ENCODE measurements at places on chromosomes 6 and 20.

- peaks cover 32% of the 10 kb centered on the region for H3K27me3 ChIP-seq
- H3K4me1 ChIP-seq: no peaks in the 10 kb centered on the region
- H3K36me3 ChIP-seq: no peaks in the 10 kb centered on the region
- no peak for DNase-seq
- no peak overlapping the region for H3K27ac ChIP-seq
Measured at GRCh38 chr6:15714658-15715057, 51.8 kb upstream of the DTNBP1 start.

DNA sequence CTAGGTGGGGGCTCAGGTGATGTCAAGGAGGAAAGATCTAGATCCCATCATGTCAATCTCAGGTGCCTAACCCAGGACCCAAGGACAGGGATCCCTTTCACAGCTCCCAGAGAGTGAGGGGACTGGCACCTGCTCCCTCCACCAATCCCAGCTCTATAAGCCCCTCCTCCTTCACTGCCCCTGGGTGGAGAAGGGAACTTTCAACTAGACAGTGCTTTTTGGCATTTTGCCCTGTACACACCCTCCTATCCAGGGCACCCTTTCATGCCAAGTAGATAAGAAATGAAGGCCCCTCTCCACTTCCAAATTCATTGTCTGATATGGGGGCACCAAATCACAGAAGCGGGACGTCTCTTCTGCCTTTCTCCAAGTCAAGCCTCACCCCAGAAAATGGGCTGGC is 61.6 kb downstream of the MDGA1 start:
- H3K36me3 ChIP-seq: no peaks in the 10 kb centered on the region
- H3K27ac ChIP-seq: no peak overlapping the region
- DNase-seq: no peak

DNA sequence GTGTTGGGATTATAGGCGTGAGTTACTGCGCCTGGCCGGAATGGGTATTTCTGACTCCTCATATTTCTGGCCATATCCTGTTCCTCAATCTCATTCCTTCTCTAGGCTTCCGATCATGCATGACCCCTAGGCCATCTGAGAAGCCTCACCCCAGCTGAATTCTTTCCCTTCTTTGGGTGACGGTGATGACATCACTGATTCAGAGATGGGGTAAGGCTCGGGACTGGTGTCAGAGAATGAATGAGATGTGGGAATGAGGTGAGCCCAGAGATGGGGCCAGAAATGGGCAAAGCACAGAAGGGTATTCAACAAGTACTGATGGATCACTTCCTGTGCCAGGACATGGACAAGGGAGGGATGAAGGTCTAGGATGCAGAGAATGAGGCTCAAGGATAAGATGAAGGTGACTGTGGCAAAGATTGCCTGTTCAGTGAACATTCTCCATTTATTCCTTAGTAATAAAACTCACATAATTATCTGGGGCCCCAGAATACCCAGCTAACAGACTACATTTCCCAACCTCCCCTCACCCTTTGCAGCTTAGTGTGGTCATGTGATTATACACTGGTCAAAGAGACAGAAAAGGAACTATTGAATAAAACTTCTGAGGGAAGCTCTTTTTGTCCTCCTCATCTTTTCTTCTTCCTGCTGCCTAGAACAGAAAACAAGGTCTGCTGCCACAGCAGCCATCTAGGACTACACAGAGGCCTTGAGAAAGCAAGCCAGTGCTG is 39.6 kb downstream of the KIAA0319 start:
- no peak overlapping the region for H3K27ac ChIP-seq
- DNase-seq: no peak

- no peaks in the 10 kb centered on the region for H3K36me3 ChIP-seq
- no peak for DNase-seq
- H3K4me1 ChIP-seq: peaks cover 21% of the 10 kb centered on the region
- H3K27me3 ChIP-seq: no peaks in the 10 kb centered on the region
Measured at GRCh38 chr6:24882835-24883555, 52.8 kb downstream of the RIPOR2 start.

DNA sequence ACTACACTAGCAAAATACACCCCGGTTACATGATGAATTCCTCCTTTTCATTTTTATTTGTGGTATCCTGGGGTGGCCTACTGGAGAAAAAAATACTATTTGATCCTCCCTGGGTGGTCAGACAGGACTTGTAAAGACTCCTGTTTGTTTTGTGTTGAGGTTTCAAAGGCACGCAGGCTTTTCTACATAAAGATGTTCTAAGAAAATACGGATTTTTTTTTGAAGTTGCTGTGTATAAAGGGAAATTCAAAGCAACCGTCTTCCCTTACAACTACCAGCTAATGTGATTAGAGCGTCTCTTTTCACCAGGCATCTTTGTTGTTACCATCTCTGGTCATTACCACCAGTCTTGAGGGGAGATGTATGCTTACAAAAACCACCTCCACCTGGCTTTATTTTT is 187.1 kb downstream of the SOX4 start:
- H3K27me3 ChIP-seq: no peaks in the 10 kb centered on the region
- no peaks in the 10 kb centered on the region for H3K36me3 ChIP-seq
- H3K4me1 ChIP-seq: no peaks in the 10 kb centered on the region
- H3K4me3 ChIP-seq: no peak overlapping the region
- DNase-seq: no peak
- no peak overlapping the region for H3K27ac ChIP-seq

DNA sequence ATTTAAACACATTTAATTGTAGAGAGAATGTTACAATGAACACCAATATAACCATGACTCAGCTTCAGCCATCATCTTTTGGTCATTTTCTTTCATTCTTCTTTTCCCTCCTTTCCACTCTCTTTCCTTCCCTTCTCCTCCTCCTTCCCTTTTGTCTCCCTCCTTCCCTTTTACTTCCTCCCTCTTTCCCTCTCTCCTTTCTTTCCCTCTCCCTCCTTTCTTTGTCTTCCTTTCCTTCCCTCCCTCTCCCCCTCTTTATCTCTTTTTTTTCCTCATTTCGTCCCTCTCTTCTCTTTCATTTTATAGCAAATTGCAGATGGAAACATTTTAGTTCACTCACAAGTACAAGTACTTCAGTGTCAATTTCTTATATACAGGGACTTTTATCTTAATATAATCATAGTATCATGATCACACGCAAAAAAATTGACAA is 1.8 kb downstream of the ZKSCAN3 start:
- DNase-seq: no peak
- no peak overlapping the region for H3K27ac ChIP-seq
- no peak overlapping the region for H3K4me3 ChIP-seq
- peaks cover 7% of the 10 kb centered on the region for H3K4me1 ChIP-seq
- H3K36me3 ChIP-seq: no peaks in the 10 kb centered on the region
- 0 out of 2 replicates have a peak, but pooled peaks cover 6% of the 10 kb centered on the region for H3K27me3 ChIP-seq

GRCh38 chr6:148192310-148192709 is 150.3 kb upstream of the SASH1 start:
- H3K36me3 ChIP-seq: no peaks in the 10 kb centered on the region
- H3K4me1 ChIP-seq: peaks cover 34% of the 10 kb centered on the region
- DNase-seq: peak; percentile 97
- H3K27me3 ChIP-seq: no peaks in the 10 kb centered on the region
- peak overlapping the region; percentile 88 for H3K27ac ChIP-seq

- no peaks in the 10 kb centered on the region for H3K27me3 ChIP-seq
- H3K4me3 ChIP-seq: no peak overlapping the region
- no peak for DNase-seq
- H3K36me3 ChIP-seq: no peaks in the 10 kb centered on the region
- H3K4me1 ChIP-seq: no peaks in the 10 kb centered on the region
Measured at GRCh38 chr6:103018426-103018825, 1624.9 kb downstream of the GRIK2 start.

GRCh38 chr6:84346372-84346771 is 118.9 kb upstream of the CEP162 start:
- no peak overlapping the region for H3K27ac ChIP-seq
- no peaks in the 10 kb centered on the region for H3K36me3 ChIP-seq
- H3K4me3 ChIP-seq: no peak overlapping the region
- DNase-seq: peak; percentile 45

All from GM23248 (cell line).